ENCODE measurements at places on chromosomes 11 and 22.

GRCh38 chr11:31926816-31927528 is 115.8 kb upstream of the PAX6 start:
- DNase-seq: no peak

GRCh38 chr11:41042688-41043087 is 416.8 kb downstream of the LRRC4C start:
- no peak for DNase-seq

GRCh38 chr22:23242473-23243001 is 62.2 kb downstream of the BCR start:
- DNase-seq: no peak

GRCh38 chr11:112881461-112881860 is 79.8 kb upstream of the NCAM1 start:
- peak; percentile 76 for DNase-seq

GRCh38 chr22:37126383-37126782 is 16.9 kb upstream of the TMPRSS6 start:
- no peak for DNase-seq

GRCh38 chr22:35349704-35350538 is 31.0 kb upstream of the HMOX1 start:
- no peak for DNase-seq

- DNase-seq: no peak
These were observed 16.6 kb downstream of the SLC43A3 start for GRCh38 chr11:57410287-57410686.

DNA sequence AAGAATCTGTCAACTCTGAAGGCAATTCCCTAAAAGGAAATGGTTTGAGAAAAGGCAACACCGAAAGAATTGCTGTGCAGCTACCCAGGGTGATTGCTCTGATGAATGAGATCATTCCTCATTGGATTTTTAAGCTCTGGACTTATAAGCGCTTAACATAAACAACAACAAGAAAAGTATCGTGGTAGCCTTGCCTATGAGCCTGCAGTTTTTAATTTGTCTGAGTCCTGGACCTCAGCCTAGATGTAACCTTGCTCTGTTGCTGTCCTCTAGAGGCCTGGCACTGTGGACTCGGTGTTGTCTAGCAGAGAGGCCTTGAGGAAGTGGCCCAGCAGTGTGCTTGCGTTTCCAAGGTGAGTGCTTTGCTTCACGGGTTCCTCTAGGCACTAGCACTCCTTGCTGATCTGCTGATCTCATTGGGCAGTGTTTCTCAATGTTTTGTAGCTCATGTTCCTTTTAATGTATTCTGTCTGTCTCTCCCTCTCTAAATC is 20.4 kb downstream of the CCDC81 start:
- no peak for DNase-seq

DNA sequence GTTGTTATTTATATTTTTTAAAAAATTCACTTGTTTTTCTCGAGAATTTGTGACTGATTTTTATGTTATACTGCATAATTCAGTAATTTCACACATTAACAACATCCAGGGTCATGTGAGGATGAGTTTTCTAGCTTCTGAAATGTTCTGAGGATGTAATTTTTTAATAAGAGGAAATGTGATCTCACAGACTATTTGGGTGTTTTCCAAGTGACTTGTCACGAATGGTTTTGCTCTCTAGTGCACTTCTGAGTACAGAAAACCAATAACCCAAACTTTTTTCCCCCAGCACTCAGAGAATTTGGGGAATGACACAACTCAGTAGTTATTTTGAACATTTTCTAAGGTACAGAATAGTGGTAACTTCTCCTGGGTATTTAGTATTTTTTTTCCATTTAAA is 821.1 kb upstream of the ARHGAP42 start:
- no peak for DNase-seq

DNA sequence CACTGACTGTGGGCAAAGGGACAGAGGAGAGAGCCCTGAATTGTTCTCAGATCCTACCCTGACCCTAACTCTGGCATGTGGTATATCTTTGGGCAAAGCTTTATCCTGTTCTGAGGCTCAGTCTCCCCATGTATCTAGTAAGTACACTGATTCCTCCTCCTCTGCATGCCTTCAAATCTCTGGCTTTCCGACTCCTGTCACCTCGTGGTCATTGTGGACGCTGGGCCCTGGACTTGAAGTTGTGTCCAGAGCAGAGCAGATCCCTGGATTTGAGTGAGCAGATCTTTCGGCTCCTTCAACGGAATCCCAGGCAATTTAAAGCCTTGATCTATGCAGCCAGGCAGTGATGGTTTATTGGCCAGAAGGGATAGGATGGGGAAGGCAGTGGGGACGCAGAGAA is 3.0 kb downstream of the MOGAT2 start:
- DNase-seq: no peak

DNA sequence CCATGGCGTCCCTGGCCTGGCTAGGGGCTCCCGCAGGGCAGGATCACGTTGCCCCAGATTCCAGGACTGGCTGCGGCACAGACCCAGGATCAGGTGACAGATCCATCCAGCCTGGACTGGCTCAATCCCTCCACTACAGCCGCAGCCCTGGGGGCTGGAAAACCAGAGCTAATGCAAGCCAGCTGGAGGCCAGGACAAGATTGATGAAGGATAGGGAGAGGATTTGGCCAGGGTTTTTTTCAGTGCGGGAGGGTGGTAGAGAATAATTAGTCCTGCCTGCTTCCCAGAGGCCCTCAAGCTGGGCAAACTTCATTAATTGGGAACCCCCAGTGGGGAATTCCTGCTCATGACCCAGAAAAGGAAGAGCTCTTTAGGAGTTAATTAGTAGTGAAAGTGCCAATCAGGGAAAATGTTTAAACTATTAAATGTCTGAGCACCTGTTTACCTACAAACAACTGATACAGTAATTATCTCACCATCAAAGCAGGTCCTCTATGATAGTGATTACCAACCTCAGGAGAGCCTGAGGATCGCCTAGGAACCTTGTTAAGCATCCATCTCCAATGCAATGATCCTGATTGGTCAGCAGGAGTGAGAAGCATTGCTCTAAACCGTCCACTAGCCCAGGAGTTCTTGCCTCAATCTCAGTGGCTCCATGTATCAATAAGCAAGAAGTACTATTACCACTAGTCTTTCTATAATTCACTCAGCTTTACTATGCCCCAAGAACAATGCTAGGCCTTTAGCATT is 33.0 kb upstream of the MYOD1 start:
- DNase-seq: no peak

DNA sequence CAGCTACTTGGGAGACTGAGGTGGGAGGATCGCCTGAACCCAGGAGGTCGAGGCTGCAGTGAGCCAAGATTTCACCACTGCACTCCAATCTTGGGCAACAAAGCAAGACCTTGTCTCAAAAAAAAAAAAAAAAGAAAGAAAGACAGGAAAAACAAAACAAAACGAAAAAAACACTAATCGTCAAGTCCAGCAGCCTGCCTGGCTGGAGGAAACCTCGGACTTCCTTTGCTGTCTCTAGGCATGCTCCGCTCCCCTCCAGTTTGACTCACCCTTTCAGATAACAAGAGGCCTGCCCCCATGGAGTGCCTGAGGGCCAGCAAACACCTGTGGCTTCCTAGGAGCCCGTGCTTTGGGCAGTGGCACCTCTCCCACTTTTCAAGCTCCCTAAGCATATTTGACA is 28.8 kb upstream of the CHKA start:
- no peak for DNase-seq

DNA sequence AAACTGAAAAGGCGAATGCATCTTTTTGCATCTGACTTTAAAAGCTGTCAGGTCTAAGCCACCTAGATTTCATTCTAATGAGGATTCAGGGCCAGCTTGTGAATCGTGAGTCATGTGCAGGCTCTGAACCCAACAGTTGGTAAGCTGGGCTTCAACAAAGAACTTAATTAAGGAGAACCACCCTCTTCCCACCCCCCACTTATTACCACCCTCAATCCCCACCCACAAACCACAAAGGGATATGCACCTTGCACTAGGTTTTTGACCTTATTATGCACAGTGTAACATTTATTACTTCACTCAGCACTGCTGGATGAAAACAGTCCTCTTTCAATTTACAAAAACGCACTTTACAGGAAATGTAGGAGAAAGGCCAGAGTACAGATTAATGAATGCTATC is 94.1 kb upstream of the LIN7C start:
- DNase-seq: no peak

DNA sequence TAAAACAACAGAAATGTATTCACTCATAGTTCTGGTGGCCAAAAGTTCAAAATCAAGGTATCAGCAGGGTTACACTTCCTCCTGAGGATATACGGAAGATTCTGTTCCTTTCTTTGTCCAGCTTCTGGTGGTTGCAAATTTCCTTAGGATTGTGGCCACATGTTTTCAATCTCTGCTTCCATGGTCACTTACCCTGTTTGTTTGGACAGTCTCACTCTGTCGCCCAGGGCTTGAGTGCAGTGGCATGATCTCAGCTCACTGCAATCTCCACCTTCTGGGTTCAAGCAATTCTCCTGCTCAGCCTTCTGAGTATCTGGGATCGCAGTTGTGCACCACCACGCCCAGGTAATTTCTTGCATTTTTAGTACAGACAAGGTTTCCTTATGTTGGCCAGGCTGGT is 534.3 kb downstream of the KCNA4 start:
- DNase-seq: no peak

DNA sequence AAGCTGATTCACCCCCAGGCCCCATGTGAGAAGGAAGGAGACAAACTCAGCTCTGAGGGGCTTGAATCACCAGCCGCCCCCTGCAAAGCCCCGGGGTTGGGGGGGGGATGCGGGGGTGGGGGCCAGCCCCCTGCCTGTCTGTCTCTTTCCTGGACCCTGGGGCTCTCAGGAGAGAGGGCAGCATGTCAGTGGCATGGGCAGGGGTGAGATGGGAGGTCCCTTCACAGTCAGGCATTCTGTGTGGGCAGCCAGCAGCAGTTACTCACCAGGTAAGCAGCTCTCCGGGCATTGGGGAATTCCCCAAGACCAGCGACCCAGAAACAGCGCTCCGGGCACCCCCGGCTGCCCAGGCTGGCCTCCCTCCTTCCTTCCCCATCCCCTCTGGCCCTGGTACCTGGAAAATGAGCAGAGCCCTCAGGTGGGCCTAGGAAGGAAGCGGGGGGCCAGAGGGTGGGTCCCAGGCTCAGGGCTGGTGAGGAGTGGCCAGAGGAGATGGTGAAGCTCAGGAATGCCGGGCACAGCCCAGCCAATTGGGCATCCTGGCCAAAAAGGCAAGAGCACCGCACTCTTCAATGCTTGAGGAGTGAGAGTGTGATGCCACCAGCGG is 4.2 kb upstream of the LIF start:
- DNase-seq: no peak

- no peak for DNase-seq
These were observed at the start of gene MPPED2 for GRCh38 chr11:30586251-30587144. MPPED2 (minus strand) TSS chr11:30586353; CDS start chr11:30580373, 5,980 bp downstream.

GRCh38 chr11:104772806-104773241 is 125.4 kb downstream of the CASP12 start:
- no peak for DNase-seq

- DNase-seq: peak; percentile 7
These were observed 77.9 kb downstream of the BTBD10 start for GRCh38 chr11:13384908-13385640.

GRCh38 chr11:46207270-46207669 is 70.2 kb upstream of the CREB3L1 start:
- DNase-seq: no peak

GRCh38 chr11:120404495-120404894 is 68.3 kb downstream of the ARHGEF12 start:
- DNase-seq: no peak

GRCh38 chr22:25928038-25928437 is 186.1 kb downstream of the MYO18B start:
- peak; percentile 90 for DNase-seq

DNA sequence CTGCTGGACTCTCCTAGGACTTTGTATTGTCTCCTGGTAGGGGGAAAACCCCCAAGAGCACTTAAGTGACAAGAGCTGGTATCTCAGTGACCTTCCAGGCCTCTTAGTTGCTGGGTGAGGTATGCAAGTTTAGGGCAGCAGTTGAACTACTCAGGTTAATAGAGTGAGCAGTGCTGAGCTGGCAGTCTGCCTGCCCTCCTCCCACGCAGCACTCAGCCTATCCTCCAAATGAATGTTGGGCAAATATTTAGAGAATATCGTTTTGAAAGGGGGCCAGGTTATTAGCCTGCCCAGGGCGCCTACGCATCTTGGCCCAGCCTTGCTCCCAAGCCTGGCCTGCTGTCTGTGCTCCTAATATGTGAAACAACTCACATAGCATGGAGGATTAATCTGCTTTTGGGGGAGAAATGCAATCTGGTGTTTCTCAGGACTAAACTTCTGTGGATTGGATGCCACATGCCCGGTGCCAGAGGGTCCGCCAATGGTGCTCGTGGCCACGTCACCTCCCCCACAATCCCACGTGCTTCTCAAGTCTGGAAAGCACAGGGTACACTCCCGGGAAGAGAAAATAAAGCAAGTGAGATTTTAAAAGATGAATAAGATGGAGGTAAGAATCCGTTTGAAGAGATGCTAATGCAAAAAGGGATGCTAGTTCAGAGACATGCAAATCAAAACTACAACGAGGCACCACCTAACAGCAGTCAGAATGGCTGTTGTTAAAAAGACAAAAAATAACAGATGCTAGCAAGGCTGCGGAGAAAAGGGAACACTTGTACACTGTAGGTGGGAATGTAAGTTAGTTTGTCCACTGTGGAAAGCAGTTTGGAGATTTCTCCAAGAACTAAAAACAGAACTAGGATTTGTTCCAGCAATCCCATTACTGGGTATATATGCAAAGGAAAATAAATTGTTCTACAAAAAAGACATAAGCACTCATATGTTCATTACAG is 67.7 kb downstream of the SPON1 start:
- peak; percentile 63 for DNase-seq

DNA sequence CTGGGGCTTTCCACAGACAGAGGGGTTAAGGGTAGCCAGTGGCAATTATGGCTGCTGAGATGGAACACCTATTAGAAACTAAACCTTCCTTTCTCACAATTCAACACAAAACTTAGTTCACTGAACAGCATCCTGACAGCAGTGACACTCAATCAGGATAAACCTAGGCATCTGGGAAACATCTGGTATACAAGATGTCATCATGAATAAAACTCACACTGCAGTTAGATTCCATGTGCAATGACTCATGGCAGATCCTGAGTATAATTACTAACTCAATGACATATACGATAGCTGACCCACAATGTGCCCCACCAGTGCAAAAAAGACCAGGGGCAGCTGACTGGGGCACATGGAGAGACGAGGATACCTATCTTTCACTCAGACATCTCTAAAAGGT is 17.7 kb downstream of the RBFOX2 start:
- DNase-seq: no peak

GRCh38 chr11:8196749-8197148 is 27.9 kb upstream of the RIC3 start:
- no peak for DNase-seq

- DNase-seq: no peak
These were observed 352.1 kb downstream of the OPCML start for GRCh38 chr11:133180201-133180600.

- no peak for DNase-seq
These were observed 17.6 kb upstream of the SWAP70 start for GRCh38 chr11:9646324-9646723.

- DNase-seq: no peak
These were observed 21.0 kb downstream of the LMO1 start for GRCh38 chr11:8242499-8243280.

DNA sequence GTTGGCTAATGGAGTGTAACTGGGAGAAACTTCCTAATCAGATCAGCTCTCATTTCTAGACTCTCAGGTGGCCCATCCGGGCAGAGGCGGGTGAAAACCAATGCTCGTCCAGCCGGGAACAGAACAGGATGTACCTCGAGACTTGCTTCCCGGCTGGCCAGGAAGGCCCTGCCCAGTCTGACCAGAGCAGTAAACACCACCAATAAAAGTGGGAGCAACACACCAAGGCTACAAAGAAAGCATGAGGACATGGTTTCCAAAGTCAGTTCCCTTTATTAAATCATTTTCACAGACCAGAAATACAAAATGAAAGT is 940 bp upstream of the TNKS1BP1 start:
- DNase-seq: no peak

- DNase-seq: no peak
These were observed 366.9 kb downstream of the BRD1 start for GRCh38 chr22:49460592-49461281.

Measured in NCI-H748 treated with DMSO at 0.1 percent for 48 hours (cell line).